CD4-positive, alpha-beta T cell treated with Interleukin-15 for 4 hours (primary cell): ENCODE measurements at places on chromosomes 16 and 17.

GRCh38 chr17:80219763-80220053, 425 bp downstream of the SGSH start:
- no peak for DNase-seq

- no peak for DNase-seq
These were observed 14.0 kb upstream of the SPHK1 start for GRCh38 chr17:76370261-76370993.

DNA sequence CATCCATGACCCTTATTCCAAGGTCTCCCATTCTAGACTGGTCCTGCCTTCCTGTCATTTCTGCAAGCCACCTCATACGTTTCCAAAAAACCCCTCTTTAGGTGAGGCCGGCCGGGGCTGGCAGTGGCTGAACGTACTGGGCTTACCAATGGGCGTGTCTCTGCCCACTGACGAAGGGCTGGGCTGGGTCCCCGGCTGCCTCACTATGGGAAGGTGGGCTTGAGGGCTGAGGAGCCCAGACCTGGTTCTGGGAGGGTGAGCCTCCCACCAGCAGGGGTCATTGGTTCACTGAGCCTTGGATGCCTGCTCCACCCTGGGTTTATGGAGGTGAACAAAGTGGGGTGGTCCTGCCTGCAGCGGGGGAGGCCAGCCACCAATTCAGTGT, 19.9 kb downstream of the KDM8 start:
- no peak for DNase-seq

- DNase-seq = no peak
These were observed 19.3 kb downstream of the IGFBP4 start for GRCh38 chr17:40462343-40463121.

DNA sequence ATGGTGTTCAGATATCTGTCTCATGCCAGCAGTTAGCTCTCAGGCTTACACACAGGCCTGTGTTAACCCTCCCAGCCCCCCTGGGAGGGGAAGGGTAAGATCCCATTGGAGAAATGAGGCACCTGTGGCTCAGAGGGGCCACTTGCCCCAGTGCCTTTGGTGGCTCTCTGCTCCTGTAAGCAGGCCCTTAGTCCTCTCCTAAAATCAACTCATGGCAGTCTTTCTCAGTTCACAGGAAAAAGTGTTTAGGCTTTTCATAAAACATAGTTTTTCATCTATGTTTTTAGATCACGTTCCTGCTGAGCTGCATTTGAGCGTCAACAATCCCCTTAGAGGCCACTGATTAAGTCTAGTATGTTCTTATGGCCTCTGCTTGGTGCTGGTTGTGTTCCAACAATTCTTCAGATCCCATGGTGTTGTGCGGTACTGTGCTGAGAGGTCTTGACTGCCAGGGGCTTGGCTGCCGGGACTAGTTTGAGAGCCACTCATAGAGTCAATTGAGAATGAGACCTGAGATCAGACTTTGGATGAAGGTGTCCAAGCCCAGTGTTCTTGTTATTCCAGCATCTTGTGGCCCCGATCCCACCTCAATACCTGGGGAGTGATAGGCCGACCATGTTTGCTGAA, 10.6 kb downstream of the TAOK2 start:
- no peak for DNase-seq

DNA sequence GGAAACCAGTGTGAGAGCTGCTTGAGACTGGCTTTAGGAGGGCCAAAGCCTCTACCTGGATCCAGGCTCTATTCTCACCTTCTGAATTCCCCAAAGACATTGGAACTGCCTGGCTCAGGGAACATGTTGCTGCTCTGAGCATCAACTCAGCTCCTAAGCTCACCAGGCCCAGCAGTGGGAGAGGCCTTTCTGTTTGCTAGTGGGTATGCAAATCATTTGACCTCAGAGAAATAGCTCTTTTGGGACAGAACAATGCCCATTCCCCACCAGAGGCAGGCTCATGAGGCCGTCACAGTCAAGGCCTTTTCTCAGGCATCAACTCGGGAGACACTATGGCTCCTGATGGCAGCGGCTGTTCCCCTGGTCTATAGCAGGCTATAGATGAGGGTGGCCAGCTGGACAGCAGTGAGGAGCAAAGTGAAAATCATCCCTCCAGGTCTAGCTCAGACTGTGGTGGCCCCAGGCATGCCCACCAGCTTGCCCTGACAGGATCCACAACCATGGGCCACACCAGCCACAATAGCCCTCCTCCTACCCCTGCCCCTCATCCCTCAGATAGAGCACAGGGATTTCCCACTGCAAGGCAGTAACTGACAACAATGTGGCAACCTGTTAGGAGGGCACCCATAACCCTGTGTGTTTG, 30.4 kb upstream of the GFOD2 start:
- no peak for DNase-seq

- DNase-seq = no peak
These were observed 204.6 kb downstream of the STX8 start for GRCh38 chr17:9371019-9371418.

GRCh38 chr17:34997355-34997862, 17.1 kb downstream of the LIG3 start:
- no peak for DNase-seq

DNA sequence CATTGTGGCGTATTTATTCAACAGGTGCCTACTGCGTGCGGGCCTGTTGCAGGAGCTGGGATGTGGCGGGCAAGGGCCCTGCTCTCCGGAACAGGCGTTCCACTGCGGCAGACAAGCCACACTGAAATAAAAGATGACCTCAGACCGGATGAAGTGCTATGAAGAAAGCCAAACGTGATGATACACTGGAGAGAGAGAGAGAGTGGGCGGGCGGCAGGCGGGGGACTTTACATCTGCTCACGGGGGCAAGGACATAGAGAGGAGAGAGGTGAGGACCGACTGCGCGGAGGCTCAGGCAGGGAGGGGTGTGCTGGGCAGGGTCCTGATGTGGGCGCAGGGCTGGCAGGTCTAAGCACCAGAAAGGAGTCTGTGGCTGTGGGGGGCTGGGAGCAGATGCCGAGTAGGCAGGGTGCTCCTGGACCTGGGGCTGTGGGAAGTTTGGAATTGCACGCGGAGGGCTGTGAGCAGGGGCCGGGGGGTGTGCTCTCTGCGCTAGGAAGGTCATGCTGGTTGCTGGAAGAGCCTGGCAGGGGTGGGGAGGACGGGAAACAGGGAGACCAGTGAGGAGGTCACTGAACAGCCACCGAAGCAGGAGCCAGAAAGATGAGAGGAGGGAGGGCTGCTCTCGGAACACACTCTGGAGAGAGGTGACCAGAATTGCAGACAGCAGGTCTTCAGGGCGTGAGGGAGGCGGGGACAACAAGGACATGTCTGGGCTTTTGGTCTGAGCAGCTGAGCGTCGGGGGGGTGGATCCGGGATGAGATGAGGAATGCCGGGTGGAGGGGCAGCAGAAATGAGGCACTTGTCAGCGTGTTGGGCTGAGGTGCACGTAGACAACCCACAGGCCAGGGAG, 9.9 kb downstream of the MXRA7 start:
- DNase-seq = no peak

GRCh38 chr17:50053654-50053960, 2.3 kb upstream of the ITGA3 start:
- no peak for DNase-seq

- DNase-seq = no peak
These were observed 14.6 kb downstream of the CACNA1H start for GRCh38 chr16:1167276-1168107.

GRCh38 chr17:36870720-36870999, 66.6 kb upstream of the LHX1 start:
- DNase-seq = no peak

DNA sequence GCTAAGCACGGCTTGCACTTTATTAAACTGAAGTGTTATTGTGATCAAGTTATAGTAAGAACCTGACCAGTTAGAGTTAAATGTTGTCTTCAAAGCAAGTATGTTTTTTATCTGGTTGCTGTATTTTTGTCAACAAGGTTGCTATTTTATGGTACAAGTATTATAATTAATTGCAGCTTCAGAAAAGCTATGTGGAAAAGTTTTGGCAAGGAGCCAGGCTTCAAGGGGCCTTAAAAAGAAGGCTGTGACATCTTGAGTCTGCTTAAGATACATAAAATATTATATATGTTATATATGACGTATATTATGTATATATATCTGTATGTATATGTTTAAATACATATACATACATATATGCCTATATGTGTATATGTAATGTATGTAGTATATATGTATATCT, 1461.2 kb upstream of the CDH8 start:
- DNase-seq = no peak

DNA sequence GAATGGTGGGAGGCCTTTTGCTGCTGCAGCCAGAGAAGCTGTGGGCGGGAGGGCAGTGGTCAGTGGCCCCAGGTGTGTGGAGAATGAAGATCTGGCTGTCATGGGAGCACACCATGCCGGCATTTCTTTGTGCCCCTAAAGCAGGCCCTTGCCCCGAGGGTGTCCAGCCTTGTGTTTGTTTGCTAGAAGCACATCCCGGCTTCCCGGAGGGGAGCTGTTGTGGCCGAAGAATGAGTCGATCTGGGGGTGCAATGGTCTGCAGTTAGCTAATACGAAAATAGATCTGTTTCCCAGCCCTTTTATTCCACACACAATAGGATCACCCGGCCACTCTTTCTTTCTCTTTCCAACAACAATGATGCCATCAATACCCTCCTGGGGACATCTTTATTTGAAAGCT, 228.8 kb downstream of the CBLN1 start:
- no peak for DNase-seq

GRCh38 chr16:86089991-86090390, 191.0 kb downstream of the IRF8 start:
- no peak for DNase-seq

- DNase-seq = peak; percentile 73
These were observed 26.2 kb upstream of the PIK3R5 start for GRCh38 chr17:8991514-8992285.

DNA sequence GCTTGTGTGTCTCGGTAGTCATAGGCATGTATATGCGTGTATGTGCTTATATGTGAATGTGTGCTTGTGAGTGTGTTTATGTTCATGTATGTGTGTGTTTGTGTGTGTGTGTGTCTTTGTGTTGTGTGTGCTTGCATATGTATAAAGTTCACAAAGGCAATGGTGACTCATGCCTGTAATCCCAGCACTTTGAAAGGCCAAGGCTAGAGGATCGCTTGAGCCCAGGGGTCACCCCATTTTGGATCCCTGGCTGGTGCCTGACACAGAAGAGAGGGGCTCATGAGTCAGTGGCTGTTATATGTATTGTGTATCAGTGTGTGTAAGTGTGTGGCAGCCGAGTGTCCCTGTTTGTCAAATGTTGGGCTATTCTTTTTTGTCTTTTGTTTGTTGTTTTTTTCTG, 69.3 kb downstream of the ABCC1 start:
- no peak for DNase-seq

GRCh38 chr17:77540975-77541374, 400.2 kb downstream of the SEC14L1 start:
- no peak for DNase-seq

- no peak for DNase-seq
These were observed 39.7 kb upstream of the GHDC start for GRCh38 chr17:42233994-42234393.

DNA sequence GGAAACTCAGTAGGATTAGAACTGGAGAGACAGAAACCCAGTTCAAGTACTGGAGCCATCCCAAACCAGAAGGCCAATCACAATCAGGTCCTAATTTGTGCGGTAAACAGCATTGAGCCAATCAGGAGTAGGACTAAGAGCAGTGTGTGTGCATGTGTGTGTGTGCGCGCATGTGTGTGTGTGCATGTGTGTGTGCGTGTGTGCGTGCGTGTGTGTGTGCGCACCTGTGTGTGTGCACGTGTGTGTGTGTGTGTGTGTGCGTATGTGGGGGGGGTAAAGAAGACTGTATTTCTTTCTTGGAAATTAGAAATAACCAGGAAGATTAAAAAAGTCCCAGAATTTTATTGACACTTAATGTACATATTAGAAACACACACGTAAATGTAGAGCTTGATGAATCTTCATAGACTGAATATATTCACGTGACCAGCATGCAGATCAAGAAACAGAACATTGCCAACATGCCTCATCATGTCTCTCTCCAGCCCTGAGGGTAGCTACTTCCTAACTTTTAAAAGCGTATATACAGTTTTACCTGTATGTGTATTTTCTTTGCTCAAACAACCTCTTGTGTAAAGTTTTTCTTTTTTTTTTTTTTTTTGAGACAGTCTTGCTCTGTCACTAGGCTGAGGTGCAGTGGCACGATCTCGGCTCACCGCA, 919 bp upstream of the DHRS7C start:
- DNase-seq = no peak

GRCh38 chr17:40536295-40537171, 28.7 kb downstream of the CCR7 start:
- no peak for DNase-seq

DNA sequence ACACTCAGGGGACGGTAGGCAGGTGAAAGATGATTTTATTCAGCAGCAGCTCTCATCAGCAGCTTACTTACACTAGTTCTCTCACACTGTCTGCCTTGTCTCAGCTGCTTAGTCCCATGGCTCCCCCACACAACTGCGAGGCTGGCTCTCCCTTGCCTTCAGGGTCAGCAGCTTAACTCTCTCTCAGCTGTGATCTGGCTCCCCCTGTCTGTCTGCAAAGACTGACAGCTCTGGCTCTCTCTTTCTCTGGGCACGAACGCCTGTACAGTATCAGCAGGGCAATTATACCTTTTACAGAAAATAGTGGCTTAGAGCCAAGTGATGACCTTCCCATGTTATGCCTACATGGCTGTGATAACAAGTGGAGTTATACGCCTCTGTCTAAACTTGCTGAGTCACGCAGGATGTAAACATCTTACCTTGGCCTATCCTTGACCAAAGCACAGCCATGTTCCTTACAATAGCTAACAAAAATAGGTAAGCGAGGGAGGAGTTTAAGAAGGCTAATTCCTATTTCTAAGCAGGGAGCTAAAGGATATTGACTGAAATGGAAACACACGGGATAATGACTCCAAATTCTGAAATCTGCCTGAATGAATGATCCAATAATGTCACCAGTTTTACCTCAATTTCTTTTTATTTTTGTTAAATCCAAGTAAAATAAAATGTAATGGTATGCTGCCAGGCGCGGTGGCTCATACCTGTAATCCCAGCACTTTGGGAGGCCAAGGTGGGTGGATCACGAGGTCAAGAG, 1.1 kb upstream of the NDUFAB1 start:
- DNase-seq = peak; percentile 25

DNA sequence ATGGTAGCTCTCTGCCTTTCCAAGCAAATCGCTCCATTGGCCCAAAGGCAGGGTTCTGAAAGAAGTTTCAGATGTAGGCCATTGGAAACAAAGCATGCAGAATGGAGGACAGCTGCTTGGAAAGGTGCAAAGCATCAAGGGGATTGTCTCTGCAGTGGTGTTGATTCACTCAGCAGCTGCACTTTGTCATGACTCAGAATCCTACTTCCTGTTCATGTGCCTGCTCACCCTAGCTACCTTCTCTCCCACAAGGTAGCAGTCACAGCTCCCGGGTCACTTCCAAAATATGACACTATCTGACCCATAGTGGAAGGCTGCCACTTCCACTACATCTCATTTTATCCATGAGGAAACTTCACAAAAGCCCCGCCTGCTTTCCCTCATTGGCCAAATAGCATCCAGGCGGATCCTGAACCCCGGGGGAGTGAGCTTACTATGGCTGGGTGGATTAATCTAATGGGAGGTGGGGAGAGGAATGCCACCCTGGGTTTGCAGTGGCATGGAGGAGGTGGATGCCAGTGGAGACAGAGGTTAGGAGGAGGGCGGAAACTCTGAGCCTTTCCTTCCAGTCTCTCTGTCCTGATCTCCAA, 74.7 kb upstream of the NKD1 start:
- DNase-seq = no peak
